ENCODE measurements at places on chromosomes 4 and X.

GRCh38 chr4:159142241-159142640 lies 39.4 kb downstream of the RAPGEF2 start:
- no peak for DNase-seq

DNA sequence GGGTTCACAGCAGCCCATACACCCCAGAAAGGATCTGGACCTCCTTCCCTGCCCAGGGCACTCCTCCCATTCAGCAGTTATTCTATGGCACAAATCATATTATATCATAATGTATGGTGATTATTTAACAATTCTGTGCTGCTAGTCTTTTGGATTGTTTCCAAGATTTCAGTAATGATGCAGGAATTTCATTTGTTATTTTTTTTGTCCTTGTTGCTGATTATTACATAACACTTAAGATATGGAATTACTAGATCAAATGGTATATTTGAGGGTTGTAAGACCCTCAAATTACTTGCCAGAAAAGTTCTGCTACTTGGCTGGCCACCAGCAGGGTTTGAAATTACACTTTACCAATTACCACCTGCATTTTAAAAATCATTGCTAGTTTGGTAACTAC lies 36.4 kb downstream of the QDPR start:
- no peak for DNase-seq

DNA sequence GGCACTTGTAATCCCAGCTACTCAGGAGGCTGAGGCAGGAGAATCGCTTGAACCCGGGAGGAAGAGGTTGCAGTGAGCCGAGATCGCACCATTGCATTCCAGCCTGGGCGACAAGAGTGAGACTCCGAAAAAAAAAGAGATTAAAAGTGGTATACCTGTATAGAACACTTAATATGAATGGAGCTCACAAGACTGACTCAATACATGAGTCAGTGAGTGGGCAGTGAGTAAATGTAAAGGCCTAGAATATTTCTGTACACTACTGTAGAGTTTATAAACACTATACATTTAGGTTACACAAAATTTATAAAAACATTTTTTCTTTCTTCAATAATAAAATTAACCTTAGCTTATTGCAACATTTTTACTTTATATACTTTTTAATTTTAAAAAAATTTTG lies 93.8 kb downstream of the CENPC start:
- DNase-seq, result no peak

GRCh38 chr4:18850867-18851266 lies 829.3 kb upstream of the LCORL start:
- no peak for DNase-seq

GRCh38 chr4:1593881-1594345 lies 90.2 kb downstream of the FAM53A start:
- no peak for DNase-seq

GRCh38 chrX:143581240-143581639 lies 54.7 kb downstream of the SLITRK4 start:
- DNase-seq, result no peak

DNA sequence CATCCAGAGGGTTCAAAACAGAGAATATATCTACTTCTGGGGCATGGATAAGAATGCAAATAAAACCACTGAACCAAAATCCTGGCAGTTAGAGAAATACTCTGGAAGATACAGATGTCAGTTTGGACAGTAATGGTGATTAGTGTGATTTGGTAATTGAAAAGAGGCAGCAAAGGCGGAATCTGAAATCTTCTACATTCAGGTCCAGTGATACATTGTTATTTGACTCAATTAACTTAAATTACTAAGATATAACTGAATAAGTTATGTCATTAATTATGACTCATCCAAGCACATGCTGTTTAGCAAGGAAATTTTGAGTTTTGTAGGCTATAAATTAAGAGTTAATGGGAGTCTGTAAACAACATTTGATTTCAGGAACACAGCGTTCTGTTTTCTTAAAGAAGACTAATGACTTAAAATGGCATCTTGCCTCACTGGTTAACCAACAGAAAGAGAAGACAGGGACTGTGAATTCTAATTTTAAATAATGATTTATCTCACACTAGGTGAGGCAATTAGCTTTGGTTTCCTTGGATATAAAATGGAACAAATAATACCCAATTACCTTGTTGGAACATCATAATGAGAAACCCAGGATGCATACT lies 937.1 kb downstream of the PDHA2 start:
- DNase-seq, result no peak

All from activated T-cell treated with anti-CD3 and anti-CD28 coated beads for 48 hours (primary cell).